ENCODE measurements at places on chromosomes 2 and 18.

GRCh38 chr2:43312755-43313641 lies 86.6 kb upstream of the ZFP36L2 start:
- no peak for DNase-seq

DNA sequence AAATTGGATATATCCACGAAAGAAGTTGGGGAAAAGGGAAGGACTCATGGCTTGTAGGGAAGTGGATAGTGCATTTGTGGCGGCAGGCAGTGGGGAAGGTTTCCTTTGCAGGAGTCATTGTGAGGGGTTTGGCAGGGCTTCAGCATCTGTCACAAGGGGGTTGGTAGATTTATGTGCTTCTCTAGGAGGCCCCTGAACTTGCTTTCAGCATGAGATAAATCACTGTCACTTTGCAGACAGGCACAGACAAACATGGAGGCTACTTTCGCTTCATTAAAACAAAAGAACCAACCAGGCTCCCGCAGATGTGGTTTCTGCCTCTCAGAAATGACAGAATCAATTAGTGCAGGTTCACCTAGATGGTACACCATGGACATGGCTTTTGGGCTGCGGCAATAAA lies 340.7 kb downstream of the TGIF1 start:
- no peak for DNase-seq

- DNase-seq = no peak
These were observed 4.0 kb downstream of the MOCOS start for GRCh38 chr18:36191286-36191685.

DNA sequence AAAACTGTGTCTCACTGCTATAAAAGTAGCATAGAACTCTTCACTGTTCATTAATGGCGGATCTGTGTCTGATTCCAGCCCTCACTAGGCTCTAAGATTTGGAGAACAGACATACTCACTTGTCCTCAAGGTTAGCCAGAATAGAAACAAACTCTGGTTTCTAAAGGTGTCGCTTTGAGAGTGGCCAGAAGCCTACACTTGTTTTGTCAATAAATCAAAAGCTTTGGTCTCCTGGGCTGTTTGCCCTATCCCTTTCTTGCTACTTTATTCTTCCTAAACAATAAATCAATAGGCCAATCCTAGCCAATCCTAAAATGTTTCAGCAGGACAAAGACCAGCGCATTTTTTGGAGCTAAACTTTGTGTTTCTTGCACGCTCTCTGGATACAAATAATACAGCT lies 1064.6 kb upstream of the CHAC2 start:
- no peak for DNase-seq

DNA sequence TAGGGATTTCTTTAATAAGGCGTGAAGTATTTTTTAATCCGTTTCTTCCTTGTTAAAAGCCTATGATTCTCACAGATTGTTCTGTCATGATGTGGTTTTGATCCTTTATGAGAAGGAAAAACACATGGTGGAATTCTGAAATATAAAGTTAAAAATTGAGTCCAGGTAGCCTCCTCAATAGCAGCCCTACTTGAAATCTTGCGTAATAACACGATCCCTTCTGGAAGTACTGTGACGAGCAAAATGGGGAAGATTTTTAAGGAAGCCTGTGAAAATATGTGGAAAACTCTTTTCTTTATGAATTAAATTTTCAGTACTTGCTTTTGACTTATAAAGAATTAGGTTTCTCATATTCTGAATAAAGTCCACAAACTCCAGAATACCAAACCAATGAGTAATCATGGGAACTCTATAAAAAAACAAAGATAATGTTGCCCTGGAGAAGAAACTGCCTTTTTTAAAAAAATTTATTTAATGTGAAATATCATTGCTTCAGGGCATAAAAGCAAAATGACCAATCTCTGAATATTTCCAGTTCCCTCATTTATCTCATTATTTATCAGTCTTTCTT lies 476.4 kb upstream of the ZEB2 start:
- no peak for DNase-seq

GRCh38 chr2:31956312-31956711 lies 54.5 kb downstream of the MEMO1 start:
- DNase-seq = no peak

- DNase-seq = no peak
These were observed 46.9 kb upstream of the LAMA1 start for GRCh38 chr18:7164323-7165004.
